ENCODE measurements at places on chromosomes 2 and 18.

DNA sequence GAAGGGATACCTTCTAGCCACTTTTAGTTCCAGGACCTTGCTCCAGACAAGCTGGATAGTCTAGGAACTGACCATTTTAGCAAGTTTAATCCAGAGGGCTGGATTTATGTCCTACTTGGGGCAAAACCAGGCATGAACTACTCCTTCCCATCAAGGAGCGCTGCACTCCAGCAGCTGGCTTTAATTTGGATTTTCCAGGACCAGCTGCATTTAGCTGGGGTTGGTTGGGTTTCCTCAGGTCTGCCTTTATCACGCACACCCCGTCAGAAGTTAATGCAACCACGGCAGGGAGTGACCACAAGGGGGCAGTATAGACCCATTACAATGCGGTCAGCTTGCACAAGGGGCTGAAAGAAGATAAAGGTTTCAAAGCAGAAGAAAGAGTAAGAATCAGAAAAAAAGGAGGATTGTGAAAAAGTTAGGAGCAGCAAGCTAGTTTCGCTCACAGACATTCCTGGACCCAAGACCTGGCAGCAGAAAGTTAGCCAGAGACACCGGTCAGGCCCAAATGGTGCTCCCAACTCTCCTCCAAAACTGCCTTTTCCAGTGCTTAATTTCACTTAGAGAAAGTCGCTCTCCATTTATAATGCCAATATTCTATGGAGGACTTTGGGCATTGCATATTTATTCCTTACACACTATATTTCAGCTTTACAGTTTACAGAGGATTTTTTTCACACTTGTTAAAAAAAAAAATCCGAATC, 40.1 kb downstream of the SLC4A1AP start:
- peak; percentile 49 for DNase-seq

- DNase-seq = peak; percentile 49
Observed at GRCh38 chr2:225100856-225101294, 58.6 kb upstream of the DOCK10 start.

GRCh38 chr2:177031438-177032180, 181.0 kb upstream of the HNRNPA3 start:
- no peak for DNase-seq

DNA sequence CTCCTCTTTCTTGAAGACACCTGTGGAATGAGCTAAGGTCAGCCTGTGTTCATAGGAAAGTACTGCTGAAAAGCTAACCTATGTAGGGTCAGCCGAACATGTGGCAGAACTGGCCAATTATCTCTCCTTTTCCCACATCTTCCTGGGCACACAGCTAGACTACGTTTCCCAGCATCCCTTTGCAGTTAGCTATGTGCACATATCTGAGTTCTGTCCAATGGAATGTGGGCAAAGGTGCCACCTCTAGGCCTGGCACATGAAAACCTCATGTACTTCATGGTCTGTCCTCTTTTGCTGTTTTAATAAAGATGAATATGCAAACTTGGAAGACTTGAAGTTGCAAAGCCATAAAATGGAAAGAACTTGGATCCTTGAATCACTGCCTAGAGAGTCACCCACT, 352.6 kb downstream of the TNS1 start:
- DNase-seq = no peak

- no peak for DNase-seq
Observed at GRCh38 chr18:3747176-3747973, 297.4 kb downstream of the TGIF1 start.

GRCh38 chr2:180607514-180608049, 372.8 kb upstream of the UBE2E3 start:
- DNase-seq = no peak

DNA sequence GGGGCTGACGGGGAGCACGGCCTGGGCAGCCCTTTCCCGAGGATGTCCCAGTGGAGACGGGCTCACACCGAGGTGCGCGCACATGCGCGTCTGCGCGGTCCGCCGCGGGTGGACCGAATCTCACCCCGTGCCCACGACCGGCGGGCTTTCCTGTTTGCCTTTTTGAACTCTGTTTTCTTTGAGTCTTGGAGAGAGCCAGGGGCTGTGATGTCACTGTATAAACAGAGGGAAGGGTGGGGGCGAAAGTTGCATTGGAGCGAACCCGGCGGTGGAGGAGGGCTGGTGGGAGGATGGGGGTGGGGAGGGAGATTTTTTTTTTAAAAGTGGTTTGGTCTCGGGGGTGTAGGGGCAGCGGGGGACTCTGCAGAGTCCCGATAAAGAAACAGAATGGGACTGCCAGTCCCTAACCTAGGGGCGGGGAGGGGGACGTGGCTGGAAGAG, 141.2 kb upstream of the CTAGE1 start:
- no peak for DNase-seq

- DNase-seq = no peak
Observed at GRCh38 chr2:220068846-220069245, 441.4 kb downstream of the SLC4A3 start.

GRCh38 chr2:171794918-171795317, 99.1 kb downstream of the SLC25A12 start:
- no peak for DNase-seq

- no peak for DNase-seq
Observed at GRCh38 chr18:6885992-6886796, 156.7 kb downstream of the ARHGAP28 start.

GRCh38 chr2:33291278-33292013, 185.0 kb upstream of the RASGRP3 start:
- DNase-seq = no peak

- no peak for DNase-seq
Observed at GRCh38 chr2:107323946-107324565, 438.1 kb upstream of the ST6GAL2 start.

- DNase-seq = no peak
Observed at GRCh38 chr2:238719641-238720040, 128.2 kb upstream of the TWIST2 start.

- DNase-seq = no peak
Observed at GRCh38 chr2:230586328-230586982, 126.2 kb upstream of the CAB39 start.

DNA sequence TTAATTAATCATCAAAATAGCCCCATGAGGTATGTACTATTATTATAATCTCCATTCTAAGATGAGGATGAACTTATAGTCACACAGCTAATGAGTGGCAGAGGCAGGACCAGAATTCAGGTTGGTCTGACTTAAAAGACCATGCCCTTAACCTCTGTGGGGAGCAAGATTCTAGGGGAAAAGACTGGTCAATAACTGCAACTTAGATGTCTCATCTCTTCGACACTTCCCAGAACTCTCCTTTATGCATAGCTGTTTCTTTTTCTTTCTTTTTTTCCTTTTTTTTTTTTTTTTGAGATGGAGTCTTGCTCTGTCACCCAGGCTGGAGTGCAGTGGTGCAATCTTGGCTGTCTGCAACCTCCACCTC, 66.3 kb upstream of the RTN4 start:
- DNase-seq = no peak

- no peak for DNase-seq
Observed at GRCh38 chr2:220455351-220455990, 828.0 kb downstream of the SLC4A3 start.

GRCh38 chr2:226707499-226707898, 92.1 kb downstream of the IRS1 start:
- no peak for DNase-seq

- DNase-seq = no peak
Observed at GRCh38 chr2:237558961-237559641, 7.3 kb upstream of the PRLH start.

DNA sequence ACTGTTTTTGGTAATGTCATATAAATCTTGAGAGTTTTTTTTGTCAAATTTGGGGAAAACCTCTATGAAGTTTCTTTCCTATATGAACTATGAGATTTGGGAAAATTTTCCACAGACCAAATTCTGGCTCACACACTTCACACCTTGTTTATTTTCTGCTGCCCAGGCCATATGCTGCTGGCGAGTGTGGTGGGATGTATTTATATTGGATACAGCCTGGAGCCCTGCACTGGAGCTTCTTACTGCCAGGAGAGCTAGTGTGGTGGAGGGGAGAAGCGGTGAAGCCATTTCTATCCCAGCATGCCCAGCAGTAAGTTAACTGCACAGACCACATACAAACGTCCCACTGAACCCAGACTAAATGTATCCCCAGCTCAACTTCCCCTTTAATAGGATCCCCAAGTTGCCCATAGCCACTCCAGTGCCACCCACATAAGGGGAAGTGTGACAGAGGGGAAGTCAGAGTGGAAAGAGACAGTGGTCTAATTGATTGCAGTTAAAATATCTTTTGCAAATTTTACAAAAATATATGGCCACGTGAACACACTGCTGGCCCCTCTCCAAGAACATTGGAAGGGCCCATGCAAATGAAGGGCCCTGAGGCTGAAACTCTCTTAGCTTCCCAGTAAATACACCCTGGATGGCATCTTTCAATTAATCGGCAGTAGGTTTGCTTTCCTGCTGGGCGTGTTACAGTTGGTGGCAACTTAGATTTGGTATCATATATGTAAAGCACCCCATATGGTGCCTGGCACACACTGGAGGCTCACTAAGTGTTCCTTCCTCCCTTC, 146.6 kb upstream of the ITGA6 start:
- DNase-seq = no peak

DNA sequence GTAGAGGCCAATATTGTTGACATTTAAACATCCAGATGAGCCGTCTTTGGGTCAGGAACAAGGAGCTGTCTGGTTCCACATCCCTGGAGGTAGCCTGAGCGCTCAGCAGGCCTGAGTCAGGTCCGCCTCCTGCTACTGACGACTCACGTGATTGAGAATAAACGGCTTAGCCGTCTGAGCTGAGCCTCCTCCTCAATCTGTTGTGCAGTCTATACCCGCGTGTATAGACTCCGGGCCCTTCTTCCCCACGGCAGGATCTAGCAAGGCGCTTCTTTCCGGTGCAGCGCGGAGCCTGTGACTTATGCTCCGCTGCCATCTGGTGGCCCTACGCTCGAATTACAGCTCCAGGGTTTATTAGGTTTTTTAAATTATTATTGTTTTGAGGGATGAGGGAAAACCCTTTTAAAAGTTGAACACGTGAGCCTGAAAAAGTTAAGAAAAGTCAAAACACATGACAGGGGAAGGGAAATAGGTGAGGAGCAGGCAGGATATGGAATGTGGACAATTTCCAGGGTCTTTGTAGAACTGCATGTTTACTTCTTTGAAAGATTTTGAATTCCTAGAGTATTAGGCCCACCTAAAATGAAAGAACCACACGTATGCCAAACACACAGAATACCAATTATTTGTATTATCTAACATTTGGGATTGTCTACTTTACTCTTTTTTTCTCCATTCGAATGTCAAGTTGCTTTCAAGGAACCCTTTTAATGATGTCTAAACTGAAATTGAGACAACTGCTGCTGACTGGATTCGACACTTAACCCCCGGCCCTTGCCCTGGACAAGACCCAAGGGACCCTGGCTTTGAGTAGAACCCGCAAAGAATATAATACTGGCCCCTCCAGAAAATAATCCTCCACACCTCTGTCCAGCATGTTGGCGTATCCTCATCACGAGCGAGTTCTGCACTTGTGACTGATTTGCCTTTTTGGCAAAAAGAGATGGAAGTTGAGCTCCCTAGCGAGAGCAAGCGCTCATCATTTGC, 112.4 kb upstream of the ZNF236 start:
- DNase-seq = no peak

DNA sequence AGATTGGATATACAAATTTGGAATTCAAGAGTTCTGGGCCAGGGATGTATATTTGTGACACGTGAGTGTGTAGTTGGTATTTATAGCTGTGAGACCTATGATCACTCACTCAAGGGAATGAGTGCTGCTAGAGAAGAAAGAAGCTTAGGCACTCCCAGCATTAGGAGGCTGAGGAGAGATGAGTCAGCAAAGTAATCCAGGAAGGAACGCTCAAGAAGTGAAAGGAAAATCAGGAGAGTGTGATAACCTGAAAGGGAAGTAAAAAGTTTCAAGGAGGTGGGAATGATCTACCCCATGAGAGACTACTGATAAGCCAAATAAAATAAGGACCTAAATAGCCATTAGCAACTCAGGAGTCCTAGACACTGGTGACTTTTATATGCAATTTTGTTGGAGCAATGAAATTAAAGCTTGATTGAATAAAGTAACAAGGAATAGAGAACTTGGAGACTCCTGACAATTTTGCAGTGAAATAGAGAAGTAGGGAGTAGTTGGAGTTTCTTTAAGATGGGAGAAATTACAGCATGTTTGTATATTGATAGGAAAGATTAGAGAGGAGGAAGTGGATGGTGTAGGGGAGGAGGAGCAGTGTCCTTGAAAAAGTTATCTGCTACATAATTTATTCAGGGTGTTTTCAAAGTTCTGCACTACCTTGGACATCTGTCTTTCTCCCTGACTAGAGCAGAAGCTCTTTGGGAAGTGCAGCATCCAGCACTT, 89.9 kb downstream of the UBE2E3 start:
- no peak for DNase-seq

DNA sequence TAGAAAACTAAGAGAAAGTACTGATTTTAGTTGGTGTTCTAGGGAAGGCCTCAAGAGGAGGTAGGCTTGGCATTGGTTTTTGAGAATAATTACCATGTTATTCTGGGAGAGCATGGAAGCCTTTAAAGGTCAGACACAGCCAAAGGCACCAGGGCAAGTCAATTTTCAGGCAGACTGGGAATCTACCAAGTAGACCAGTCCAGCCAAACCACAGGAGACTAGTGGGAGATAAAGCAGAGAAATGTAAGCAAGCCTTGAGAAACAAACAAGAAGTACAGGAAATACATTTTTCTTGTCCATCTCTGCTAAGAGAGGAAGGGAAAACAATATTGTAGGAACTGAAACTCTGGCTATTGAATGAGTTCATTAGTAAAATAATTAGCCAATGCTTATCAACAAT, 5.5 kb upstream of the CCDC68 start:
- DNase-seq = no peak

DNA sequence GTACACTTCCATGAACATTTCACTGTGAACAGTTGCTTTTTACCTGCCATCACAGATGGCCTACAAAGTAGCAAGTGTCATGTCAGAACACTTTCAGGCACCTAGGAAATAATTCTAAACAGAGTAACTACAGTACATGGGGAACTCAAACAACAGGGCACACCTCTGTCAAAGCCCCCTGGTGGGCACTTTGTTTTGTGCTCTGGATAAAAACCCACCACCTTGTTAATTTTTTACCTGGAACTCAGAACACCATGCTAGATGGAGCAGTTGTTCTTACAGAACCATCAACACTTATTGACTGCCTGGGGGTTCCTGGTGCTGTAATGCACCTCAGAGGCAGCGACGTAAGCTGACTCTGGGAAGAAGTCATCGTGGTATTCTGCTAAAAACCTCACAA, 2.3 kb downstream of the MSL3B start:
- DNase-seq = no peak

DNA sequence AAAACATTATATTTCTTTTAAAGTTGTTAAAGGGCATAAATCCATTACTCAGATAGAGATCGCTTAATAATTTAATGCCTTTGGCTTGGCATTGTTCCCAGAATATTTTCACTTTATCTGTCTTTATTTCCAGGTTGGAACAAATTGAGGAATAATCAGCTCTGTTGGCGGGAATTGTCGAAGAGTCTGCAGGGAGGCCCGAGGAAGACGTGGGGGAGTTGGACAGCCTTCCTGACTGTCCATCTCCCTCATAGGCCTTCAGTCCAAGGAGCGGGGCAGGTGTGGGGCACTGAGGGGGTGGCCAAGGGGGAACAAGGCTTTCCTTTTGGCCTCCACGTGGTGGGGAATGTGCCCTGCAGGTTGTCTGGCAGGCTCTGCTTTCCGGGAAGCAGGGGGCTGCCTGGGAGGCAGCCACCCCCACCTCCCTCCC, 179.6 kb downstream of the ZBTB7C start:
- DNase-seq = no peak

- DNase-seq = no peak
Observed at GRCh38 chr2:207139552-207139951, 26.2 kb downstream of the KLF7 start.

All from keratinocyte (primary cell).